ENCODE measurements at places on chromosomes 13 and 19. TPM values are rescaled to one million over a fixed set of nuclear protein-coding genes. Genes with fewer than 3 reads are reported as not detected.

DNA sequence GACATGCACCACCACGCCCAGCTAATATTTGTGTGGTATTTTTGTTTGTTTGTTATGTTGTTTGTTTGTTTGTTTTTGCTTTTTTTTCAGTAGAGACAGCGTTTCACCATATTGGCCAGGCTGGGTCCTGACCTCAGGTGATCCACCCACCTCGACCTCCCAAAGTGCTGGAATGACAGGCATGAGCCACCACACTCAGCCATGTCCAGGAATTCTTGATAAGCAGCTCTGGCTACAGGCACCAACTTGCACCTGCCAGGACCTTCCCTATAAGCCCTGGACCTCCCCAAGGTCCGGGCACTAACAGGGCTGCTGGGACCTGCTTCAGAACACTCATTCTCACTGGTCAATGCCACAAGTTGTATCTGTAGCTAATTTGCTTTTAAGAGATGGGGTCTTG lies 48.7 kb downstream of the TINCR start:
- DNase-seq: no peak

Gene LIM2
- total RNA-seq: not detected

DNA sequence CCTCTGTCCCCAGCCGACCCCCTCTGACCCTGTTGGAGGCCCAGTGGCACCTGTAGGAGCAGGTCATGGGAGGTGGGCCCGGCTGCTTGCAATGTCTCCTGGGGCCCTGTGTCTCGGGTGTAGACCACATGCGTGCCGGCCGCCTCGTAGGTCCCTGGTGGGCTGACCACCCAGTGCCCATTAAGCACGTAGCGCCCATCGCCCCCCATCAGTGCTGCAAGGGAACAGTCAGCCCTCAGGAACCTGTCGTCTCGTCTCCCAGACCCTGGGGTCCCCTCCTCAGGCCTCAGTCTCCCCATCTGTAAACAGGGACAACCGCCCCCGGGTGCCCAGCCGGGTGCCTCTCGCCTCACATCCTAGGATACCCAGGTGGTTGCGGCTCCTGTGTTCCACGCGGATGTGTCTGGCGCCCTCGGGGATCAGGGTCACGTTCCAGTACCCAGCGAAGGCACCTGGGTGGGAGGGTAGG lies 5.6 kb downstream of the ADAMTSL5 start:
- no peak for DNase-seq

GRCh38 chr19:7500811-7501450 lies 12.1 kb upstream of the PEX11G start:
- DNase-seq: peak; percentile 93

DNA sequence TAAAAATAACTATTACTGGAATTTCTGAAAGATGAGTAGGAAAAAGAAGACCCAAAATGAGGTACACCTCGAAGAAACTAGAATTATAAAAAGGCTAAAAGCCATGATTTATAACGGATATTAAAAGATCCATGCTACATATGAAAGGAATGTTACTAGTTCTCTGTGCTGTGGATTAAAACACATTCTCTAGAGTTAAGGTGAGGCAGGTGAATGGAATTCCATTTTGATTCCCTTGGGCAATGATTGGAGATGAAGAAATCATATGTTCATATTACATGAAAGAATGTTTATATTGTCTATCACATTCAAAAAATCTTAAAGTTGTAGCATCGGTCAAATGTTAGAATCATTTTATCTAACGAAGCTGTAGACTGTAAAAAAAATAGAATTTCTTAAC lies 783.7 kb downstream of the PCDH9 start:
- DNase-seq: no peak

GRCh38 chr19:55674459-55674840 lies 576 bp upstream of the EPN1 start:
- DNase-seq: no peak

Gene SULT2A1
- not detected for total RNA-seq

Gene LRRC8E
- not detected for total RNA-seq

DNA sequence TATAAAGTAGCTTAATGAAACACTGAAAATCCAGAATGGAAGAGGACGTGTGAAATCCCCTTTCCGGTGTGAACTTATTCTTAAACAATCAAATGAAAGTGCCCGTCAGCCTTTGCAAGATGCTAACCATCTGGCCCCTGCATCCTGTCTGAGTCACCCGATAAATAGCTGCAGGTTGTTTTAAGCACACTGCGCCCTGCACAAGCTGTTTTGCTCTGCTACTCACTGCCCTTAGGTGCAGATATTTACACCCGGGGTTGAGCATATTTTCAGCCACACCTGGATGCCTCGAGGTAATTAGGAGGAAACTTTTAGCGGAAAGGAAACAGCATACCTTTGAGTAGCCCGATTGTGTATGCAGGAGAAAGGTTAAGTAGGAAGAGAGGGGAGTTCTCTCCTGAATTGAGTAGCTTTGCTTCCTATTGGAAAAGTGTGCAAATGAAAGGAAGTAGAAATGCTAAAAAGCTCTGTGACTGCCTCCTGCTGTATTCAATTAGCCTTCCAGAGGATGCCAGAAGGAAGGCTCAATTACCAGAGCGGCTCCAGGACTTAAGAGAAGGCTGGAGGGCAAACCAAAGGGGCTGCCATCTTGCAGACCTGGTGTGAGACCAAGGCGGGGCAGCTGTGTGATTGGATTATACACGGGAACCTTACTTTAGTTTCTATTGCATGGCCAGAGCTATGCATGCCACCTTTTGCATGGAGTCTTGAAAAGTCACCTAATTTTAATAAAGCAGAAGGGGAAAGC lies 42.5 kb downstream of the IRS2 start:
- peak; percentile 26 for DNase-seq

DNA sequence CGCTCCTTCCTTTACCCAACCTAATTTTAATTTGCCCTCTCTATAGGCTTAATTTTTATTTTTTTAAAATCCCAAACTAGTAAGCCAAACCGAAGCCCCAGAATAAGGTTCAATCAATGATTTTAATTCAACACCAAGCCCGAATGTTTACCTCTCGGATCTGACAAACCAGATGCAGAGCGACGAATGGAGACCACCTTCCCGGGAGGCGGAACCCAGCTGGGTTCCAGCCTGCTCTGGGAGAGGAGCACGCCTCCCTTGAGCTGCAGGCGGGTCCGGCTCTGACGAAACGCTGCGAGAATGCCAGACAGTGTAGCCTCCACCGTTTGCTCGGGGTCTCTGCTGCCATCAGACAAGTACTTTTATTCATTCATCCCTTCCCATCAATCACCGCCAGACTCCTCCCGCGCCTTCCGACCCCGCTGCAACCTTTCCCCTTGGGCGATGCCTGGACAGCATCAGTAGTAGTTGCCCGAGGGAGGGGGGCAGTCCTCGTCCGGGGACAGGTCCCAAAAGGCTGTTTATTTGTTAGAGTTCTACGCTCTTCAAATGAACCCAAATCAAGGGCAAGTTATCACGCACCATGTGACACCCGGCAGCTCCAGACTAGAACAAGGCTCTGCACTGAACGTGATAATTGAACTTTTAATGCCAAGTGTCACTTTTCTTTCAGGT lies 752 bp upstream of the EDNRB start:
- peak; percentile 11 for DNase-seq

DNA sequence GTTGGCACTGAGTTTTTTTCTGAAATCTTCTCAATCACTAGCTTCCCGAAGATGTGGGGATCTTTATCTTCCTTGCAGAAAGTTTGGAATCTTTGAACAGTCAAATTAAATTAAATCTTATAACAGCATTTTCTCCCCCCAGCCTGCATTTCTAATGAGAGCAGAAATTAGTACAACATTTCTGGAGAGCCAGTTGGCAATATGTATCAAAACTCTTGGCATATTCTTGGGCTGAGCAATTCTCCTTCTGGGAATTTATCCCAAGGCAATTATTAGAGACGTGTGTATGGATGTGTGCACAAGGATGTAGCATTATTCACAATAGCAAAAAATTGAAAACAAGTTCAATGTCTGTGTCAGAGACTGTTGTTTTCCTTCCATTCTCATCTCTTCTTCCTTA lies 159.5 kb downstream of the OLFM4 start:
- no peak for DNase-seq

DNA sequence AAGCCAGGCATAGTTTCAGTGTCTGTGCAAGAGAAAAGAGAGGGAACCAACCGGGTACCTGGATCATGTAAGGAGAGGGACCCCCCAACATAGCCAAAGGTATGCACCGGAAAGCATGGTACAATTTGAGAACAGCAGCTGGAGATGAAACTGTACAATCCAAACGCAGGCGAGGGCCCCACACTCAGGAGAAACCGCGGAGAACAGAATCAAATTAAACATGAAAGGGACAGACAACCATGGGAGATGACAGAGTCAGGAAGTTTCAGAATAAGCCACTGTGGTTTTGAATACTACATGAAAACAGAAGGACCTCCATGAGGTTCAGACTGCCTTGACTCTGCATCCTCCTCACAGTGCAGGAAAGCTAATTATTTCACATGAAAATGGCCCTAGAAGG lies 62.9 kb upstream of the SPATA13 start:
- no peak for DNase-seq

DNA sequence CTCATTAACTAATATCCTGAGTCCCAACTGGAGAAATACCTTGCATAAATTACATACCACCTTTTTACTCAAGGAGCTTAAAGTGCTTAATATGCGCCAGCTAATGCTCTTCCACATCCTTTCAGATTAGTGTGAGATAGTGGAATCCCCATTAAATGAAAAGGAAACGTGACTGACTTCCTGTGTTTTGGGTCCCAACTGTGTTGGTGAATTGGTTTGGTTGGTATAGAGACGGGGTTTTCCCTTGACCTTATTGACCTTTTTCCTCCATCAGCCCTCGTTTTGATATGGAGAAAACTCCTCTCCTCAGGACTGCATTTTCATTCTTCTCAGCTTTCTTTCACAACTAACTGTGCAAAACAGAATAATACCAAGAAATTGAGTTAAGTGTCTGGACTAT lies 163.5 kb downstream of the PAN3 start:
- DNase-seq: no peak

DNA sequence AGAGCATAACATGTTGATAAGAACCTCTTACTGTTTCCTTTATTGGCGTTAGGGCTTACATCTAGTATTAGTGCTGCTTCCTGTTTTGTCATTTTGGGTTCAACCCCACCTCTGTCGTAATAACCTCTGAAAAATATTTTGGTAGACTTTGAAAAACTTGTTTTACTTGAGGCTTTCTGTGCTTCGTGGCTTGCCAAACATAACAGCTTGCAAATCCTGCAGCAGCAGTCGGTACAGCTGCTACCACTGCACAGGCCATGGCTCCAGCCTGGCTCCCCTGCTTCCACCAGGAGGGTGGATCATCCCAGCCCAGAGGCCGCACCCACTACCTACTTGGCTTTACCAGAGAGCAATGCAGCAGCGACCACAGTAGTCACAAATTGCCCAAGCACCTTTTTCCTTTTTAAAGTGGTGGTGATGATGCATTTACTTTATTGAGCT lies 11.8 kb upstream of the CEACAM4 start:
- DNase-seq: no peak

- DNase-seq: no peak
Measured at GRCh38 chr13:20431687-20432384, 93.8 kb downstream of the CRYL1 start.

DNA sequence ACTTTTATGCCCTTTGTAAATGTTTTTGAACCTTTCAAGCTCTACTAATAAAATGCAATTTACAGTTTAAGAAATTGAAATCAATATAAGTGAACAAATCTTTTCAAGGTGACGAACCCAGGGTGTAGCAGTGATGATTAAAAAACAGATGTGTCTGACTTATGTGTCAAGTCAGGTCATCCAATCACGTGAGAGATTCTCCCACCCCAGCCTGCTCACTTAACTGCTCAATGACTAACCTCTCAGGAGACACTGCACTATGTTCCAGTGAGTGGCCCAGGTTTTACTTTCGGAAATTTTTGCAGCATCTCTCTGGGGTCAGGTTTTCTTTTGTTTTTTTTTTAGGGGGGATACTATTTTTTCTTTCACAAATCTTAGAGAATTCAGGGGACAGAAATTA lies 60.7 kb downstream of the ZNF429 start:
- no peak for DNase-seq
